ENCODE measurements at places on chromosomes 6 and 20. TPM values are rescaled to one million over a fixed set of nuclear protein-coding genes. Genes with fewer than 3 reads are reported as not detected.

GRCh38 chr20:34037121-34037520 is 43.4 kb downstream of the RALY start:
- no peaks in the 10 kb centered on the region for H3K27me3 ChIP-seq
- no peak overlapping the region for H3K4me3 ChIP-seq
- DNase-seq, result no peak
- peaks cover 19% of the 10 kb centered on the region for H3K36me3 ChIP-seq
- no peak overlapping the region for H3K27ac ChIP-seq

GRCh38 chr6:26224940-26225847 is 138.0 kb downstream of the HFE start:
- peak overlapping the region; percentile 79 for H3K27ac ChIP-seq
- peak overlapping the region; percentile 55 for H3K4me3 ChIP-seq
- DNase-seq, result no peak
- H3K27me3 ChIP-seq, result peaks cover 22% of the 10 kb centered on the region

DNA sequence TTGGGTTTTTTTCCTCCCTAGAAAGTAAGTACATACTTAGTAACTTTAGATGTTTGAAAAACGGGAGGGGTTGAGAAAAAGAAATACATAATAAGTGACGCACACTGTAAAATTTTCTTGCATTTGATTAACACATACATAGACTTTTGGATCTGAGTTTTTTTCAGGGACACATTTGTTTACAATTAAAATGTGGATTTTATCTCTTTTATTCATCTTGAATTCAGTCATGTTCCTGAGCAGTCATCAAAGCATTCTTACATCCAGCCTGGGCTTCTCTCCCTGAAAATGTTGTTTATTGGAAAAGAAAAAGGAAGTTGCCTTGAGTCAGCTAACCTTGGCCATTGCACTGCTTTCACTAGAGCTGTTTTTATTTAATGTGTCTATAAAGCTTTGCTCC is 8.7 kb upstream of the RPP40 start:
- no peak overlapping the region for H3K4me3 ChIP-seq
- no peaks in the 10 kb centered on the region for H3K27me3 ChIP-seq
- no peak overlapping the region for H3K27ac ChIP-seq
- no peak for DNase-seq
- H3K36me3 ChIP-seq, result no peaks in the 10 kb centered on the region

- H3K27ac ChIP-seq, result no peak overlapping the region
- no peak overlapping the region for H3K4me3 ChIP-seq
- DNase-seq, result no peak
- no peaks in the 10 kb centered on the region for H3K4me1 ChIP-seq
- no peaks in the 10 kb centered on the region for H3K36me3 ChIP-seq
Observed at GRCh38 chr6:122014961-122015360, 384.5 kb upstream of the HSF2 start.

DNA sequence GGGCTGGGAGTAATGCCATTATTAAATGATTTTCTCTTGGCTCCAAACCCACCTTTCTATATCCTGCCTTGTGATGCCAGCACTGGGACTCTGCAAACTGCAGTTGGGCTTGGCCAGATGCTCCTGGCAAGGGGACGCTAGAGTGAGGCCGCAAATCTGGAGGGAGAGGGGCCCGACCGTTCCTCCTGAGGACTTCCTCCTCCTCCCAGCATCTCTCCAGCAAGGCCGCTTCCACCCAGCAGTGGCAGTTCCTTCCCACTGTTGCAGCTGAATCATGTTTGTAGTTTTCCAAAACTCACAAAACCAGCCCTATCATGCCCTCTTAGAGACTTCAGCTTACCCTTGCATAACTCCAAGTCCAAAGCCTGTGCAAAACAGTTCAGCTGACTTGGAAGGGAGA is 244.4 kb downstream of the FOXA2 start:
- H3K4me1 ChIP-seq, result no peaks in the 10 kb centered on the region
- no peaks in the 10 kb centered on the region for H3K27me3 ChIP-seq
- peak; percentile 91 for DNase-seq
- H3K27ac ChIP-seq, result no peak overlapping the region

GRCh38 chr20:61860260-61860987 is 205.3 kb downstream of the TAF4 start:
- no peaks in the 10 kb centered on the region for H3K36me3 ChIP-seq
- H3K4me1 ChIP-seq, result no peaks in the 10 kb centered on the region
- H3K4me3 ChIP-seq, result no peak overlapping the region

DNA sequence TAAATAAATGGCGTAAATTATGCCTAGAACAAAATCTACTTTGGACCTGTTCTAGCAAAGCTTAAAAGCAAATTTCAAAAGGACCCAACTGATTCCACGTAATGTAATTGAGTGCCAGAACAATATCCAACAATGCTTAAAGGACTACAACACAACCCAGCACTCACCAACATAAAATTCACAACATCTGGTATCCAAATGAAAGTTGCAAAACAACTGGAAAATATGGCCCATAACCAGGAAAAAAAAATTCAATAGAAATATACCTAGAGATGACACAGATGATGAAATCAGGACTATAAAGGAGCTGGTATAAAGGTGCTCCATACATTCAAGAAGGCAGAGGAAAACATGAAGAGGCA is 14.1 kb downstream of the TUBB2B start:
- H3K27ac ChIP-seq, result no peak overlapping the region
- no peak overlapping the region for H3K4me3 ChIP-seq
- H3K36me3 ChIP-seq, result no peaks in the 10 kb centered on the region
- DNase-seq, result no peak
- H3K27me3 ChIP-seq, result no peaks in the 10 kb centered on the region

GRCh38 chr6:111604259-111605099 is 1.2 kb downstream of the TRAF3IP2 start:
- no peaks in the 10 kb centered on the region for H3K27me3 ChIP-seq
- no peaks in the 10 kb centered on the region for H3K36me3 ChIP-seq
- peaks cover 80% of the 10 kb centered on the region for H3K4me1 ChIP-seq
- DNase-seq, result peak; percentile 94
- H3K27ac ChIP-seq, result peak overlapping the region; percentile 99

DNA sequence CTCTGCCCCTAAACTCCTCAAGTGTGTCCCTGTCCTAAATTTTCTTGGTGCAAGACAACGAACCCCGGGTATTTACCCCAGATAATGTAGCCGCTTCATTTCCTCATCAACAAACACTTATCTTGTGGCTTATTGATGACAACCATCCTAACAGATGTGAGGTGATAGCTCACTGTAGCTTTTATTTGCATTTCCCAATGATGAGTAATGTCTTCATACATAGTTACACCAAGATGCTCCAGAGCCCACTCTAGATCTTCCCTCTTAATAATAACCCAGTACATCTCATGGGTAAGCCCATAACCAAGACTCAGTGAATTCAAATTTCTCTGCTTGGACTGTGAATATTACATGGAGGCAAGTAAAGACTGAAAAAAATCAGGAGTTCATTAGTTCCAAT is 48.2 kb upstream of the BEND6 start:
- no peak for DNase-seq
- no peaks in the 10 kb centered on the region for H3K36me3 ChIP-seq
- no peak overlapping the region for H3K4me3 ChIP-seq
- no peaks in the 10 kb centered on the region for H3K27me3 ChIP-seq

- H3K27ac ChIP-seq, result peak overlapping the region; percentile 86
- no peak for DNase-seq
- no peaks in the 10 kb centered on the region for H3K27me3 ChIP-seq
- H3K36me3 ChIP-seq, result no peaks in the 10 kb centered on the region
Observed at GRCh38 chr6:158039178-158039557, 57.5 kb downstream of the SYNJ2 start.

GRCh38 chr6:93416571-93417420 is 2.6 kb downstream of the EPHA7 start:
- peaks cover 19% of the 10 kb centered on the region for H3K27me3 ChIP-seq
- no peaks in the 10 kb centered on the region for H3K36me3 ChIP-seq
- peaks cover 46% of the 10 kb centered on the region for H3K4me1 ChIP-seq
- peak overlapping the region; percentile 77 for H3K4me3 ChIP-seq
- peak overlapping the region; percentile 79 for H3K27ac ChIP-seq

DNA sequence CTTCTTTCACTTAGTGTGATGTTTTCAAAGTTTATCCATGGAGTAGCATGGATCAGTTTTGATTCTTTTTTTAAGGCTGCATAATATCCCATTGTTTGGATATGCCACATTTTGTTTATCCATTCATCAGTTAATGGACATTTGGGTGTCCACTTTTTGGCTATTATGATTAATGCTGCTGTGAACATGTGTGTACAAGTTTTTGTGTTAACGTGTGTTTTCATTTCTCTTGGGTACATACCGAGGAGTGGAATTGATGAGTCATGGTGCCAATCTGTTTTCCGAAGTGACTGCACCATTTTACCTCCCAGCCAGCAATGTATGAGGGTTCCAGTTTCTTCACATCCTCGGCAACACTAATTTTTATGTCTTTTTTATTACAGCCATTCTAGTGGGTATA is 78.4 kb upstream of the CCDC28A start:
- no peaks in the 10 kb centered on the region for H3K27me3 ChIP-seq
- H3K36me3 ChIP-seq, result no peaks in the 10 kb centered on the region
- H3K4me3 ChIP-seq, result no peak overlapping the region
- peaks cover 15% of the 10 kb centered on the region for H3K4me1 ChIP-seq
- H3K27ac ChIP-seq, result no peak overlapping the region

- H3K4me3 ChIP-seq, result no peak overlapping the region
- no peak overlapping the region for H3K27ac ChIP-seq
- no peaks in the 10 kb centered on the region for H3K27me3 ChIP-seq
- H3K4me1 ChIP-seq, result peaks cover 25% of the 10 kb centered on the region
- no peaks in the 10 kb centered on the region for H3K36me3 ChIP-seq
Observed at GRCh38 chr20:58568483-58569240, 53.5 kb upstream of the APCDD1L start.

GRCh38 chr6:35302604-35303241 is 5.1 kb downstream of the DEF6 start:
- H3K36me3 ChIP-seq, result no peaks in the 10 kb centered on the region
- no peak for DNase-seq
- H3K27me3 ChIP-seq, result no peaks in the 10 kb centered on the region
- no peak overlapping the region for H3K4me3 ChIP-seq
- no peak overlapping the region for H3K27ac ChIP-seq
- H3K4me1 ChIP-seq, result peaks cover 4% of the 10 kb centered on the region

DNA sequence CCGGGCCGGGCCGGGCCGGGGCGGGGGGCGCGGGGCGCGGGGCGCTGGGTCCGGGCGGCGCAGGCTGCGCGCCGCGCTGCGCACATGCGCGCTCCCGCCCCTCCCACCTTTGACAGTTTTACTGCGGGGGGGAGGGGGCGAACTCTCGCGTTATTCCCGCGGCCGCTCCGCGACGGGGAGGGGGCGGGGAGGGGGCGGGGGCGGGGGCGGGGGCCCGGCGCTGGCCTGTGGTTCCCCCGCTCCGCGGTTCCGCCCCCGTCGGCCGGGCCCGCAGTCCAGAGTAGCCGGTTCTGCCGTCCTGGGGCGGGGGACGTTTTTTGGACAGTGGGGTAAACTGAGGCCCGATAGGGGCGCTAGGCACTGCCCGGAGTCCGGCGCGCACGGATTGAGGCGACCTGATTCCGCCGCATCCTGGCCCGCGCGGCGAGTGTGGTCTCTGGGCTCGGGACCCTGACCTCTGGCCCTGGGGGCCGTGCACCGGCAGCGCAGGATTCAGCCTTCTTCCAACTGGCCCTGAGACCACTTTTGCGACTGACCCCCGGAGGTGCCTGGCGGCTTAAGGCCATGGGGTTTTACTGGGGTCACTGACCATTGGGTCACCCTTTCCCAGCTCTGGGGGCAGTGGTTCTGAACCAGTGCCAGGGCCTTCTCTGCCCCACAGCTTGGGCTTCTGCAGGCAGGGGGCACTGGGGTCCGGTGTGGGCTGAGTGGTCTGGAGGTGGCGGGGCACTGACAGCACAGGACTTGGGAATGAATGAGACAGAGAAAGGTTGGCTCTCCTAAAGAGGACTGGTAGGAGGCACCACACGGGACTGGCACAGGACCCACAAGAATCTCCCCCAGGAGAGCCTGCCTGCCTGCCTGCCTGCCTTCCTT is at the start of gene ZNF512B:
Gene ZNF512B (minus strand): TSS at position 93 of the 876 bp plus-strand sequence. CDS start 1,980 bp downstream, outside the sequence.
- peak within 1 kb of the TSS; percentile 69 for H3K4me3 ChIP-seq
- peaks cover 61% of the 10 kb centered on the region for H3K4me1 ChIP-seq
- no peaks in the 10 kb centered on the region for H3K27me3 ChIP-seq
- DNase-seq, result no peak
- peak within 1 kb of the TSS; percentile 70 for H3K27ac ChIP-seq

DNA sequence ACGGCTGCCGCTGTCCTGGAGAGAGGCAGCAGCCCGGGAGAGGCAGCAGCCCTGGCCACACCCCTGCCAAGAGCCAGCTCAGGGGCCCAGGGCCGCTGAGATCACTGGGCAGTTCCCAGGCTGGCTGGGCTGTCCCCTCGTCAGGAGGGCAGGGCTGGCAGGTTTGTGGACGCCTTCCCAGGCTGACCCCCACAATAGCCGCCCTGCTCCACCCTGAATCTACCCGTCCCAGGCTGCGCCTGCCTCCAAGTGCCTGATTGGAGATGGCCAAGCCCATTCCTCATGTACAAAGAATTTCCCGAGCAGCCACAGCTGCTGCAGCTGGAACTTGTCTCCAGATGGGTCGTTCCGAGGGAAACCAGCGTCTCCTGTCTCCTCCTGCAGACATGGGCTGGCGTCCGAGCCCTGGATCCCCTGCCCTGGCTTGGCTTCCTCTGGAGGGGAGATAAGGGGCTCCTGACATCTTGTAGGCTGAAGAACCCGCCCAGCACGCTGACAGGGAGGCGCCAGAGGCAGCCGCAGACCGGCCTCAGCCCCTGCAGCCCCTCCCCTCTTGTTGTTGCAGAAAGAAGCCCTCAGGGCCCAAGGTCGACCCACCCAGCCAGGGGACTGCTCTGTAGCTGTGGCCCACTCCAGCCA is 9.4 kb upstream of the GATA5 start:
- no peak overlapping the region for H3K27ac ChIP-seq
- H3K36me3 ChIP-seq, result no peaks in the 10 kb centered on the region
- H3K4me3 ChIP-seq, result no peak overlapping the region

DNA sequence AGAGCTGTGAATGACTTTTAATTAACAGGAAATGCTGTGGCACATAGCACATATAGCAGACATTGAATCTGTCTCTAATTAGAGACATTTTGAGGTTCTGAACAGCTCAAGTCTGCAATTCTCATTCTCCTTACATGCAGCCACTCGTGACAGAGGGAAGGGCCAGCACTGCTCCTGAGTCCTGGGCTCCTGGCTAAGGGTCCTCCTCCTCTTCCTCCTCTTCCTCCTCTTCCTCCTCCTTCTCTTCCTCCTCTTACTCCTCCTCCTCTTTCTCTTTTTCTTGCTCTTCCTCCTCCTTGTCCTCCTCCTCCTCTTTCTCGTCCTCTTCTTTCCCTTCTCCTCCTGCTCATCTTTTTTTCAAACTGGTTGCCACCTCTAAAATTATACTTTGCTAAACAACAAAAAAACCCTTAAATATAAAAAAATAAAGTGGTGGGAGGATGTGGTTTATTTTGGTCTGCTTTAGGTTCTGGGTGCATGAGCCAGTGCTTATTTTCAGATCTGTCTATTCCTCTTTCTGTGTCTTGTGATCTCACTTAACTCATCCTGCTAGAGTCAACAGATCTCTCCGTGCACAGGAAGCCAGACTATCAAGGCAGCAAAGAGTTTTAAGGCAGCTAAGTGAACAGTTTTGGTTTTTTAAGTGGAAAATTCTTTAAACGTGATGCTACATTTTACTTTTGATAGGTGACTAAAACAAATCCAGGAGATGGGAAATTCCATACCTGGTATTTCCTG is 159.3 kb downstream of the CD83 start:
- H3K27ac ChIP-seq, result no peak overlapping the region
- H3K4me3 ChIP-seq, result no peak overlapping the region
- H3K36me3 ChIP-seq, result no peaks in the 10 kb centered on the region
- H3K4me1 ChIP-seq, result peaks cover 20% of the 10 kb centered on the region
- DNase-seq, result no peak
- H3K27me3 ChIP-seq, result no peaks in the 10 kb centered on the region

The BMP2 gene
- 5.8 TPM for total RNA-seq

The WFDC12 gene
- not detected for total RNA-seq

The SAMD10 gene
- 2.1 TPM for total RNA-seq

The CDKN1A gene
- 47.3 TPM for total RNA-seq

The SPEF1 gene
- total RNA-seq, result 0.50 TPM

The LHFPL5 gene
- not detected for total RNA-seq

The CLVS2 gene
- total RNA-seq, result 0.06 TPM

The ADGB gene
- total RNA-seq, result not detected

Data from esophagus muscularis mucosa (tissue), 4 donors.